ENCODE measurements at places on chromosomes 13 and 19.
A peak's percentile ranks its signal among the peaks of the same experiment; 100 is the strongest.

DNA sequence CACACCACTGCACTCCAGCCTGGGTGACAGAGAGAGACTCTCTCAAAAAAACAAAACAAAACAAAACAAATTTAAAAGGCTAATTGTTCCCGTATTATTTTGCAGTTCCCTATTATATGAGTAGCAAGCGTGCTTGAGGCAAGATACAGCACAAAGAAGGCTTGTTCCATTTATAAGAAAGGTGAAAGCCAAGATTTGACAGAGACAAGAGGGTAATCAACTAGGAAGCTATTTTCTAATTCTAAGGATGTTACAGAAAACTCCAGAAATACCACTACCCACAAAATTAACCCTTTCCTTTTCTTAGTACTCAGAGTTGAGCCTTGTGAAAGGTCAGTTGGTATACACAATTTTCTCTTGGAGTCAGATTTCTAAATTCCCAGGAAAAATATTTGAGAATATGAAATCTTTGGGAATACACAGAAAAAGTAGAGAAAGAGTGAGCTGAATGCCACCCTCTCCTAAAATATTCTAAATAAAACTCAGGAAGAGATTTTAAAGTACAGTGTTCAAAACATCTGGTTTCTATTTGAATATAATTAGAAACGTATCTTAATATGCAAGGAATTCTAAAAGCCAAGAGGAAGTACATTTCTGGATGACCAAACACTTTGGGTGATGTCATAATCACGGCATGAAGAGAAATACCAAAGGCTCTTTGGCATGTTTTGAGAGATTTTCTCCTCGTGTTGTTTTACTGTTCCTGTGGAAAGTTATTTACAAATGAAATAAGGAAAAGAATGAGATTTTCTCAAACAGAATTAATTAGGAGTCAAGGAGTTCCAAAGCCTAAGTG lies 63.0 kb upstream of the FLT1 start:
- no peak for DNase-seq

GRCh38 chr13:32191452-32191998 lies 123.6 kb downstream of the ZAR1L start:
- DNase-seq, result no peak

GRCh38 chr13:76868371-76868770 lies 17.8 kb downstream of the KCTD12 start:
- DNase-seq, result no peak

DNA sequence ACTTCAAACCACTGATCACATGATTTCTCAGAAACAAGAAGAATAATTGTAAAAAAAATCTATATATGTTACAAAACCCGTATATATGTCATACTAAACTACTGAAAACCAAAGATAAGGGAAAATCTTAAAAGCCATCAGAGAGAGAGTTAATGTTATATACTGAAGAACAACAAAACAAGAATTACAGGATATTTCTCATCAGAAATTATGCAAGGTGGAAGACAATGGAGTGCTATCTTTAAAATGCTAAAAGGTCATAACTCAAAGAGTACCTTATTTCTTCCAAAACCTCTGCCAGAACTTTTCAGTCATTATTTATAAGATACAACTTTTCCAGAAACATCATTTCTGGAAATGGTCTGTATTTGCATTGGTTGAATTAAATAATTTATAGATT lies 256.8 kb downstream of the RBM26 start:
- DNase-seq, result no peak

DNA sequence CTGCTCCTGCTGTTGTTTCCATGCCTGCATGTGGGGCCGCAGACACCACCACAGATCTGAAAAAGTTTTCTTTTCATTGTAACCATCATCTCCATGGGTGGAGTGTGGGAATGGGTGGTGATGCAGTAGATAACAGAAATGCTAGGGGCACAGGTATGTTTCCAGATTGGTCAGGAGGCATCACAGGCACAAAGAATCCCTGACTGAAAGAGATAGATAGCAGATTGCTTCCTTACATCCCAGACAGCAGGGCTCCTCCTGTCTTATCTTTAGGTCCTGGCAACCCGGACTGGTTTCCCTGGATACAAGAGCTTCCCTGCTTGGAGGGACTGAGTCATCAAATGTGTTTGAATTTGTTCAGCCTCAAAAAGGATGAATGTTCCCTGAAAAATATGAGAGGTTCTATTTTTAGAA lies 1937.6 kb downstream of the PCDH9 start:
- peak; percentile 28 for DNase-seq

GRCh38 chr19:38718747-38719543 lies 25.3 kb downstream of the CAPN12 start:
- peak; percentile 74 for DNase-seq

- DNase-seq, result peak; percentile 64
Measured at GRCh38 chr13:57632276-57633140, 964 bp downstream of the PCDH17 start.

Measured in H9 (cell line).